ENCODE measurements at places on chromosomes 5 and 9.

- no peak for DNase-seq
Observed at GRCh38 chr5:173316339-173317020, 11.7 kb downstream of the STC2 start.

GRCh38 chr5:138841531-138841930, 33.6 kb downstream of the LRRTM2 start:
- no peak for DNase-seq

DNA sequence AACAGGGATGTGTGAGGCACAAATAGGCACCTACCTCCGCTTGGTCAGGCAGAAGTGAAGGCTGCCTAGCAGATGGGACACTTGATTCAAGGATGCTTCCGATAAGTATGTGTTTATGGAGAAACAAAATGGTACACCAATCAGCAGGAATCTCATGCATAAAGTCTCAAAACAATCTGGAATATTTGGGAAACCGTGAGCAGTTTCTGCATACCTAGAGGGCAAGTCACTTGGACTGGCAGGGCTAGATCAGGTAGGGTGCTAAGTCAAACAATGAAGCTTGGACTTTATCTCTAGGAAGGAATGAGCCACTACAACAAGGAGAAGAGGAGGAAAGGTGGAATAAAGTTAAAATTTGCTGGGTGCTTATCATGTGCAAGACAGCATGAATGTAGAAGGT, 5.5 kb downstream of the EPB41L4A start:
- DNase-seq = no peak

- DNase-seq = no peak
Observed at GRCh38 chr5:9536717-9537116, 9.2 kb downstream of the SEMA5A start.

DNA sequence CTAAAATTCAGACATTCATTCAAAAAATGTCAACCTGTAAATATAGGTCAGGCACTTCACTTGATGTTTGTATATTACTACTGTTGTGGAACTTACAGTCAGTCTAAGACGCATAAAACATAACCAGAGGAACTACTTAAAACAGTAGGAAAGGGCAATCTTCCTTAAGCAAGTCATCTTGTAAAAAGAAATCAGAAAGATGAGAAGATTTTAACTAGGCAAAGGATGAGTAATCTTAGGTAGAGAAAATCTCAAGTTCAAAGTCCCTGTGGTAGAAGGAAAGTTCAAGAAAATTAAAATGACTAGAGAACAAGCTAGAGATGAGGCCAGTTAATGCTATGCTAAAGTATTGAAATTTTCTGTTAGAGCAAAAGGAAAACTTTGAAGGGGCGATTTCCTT, 152.4 kb downstream of the RAPGEF6 start:
- no peak for DNase-seq

DNA sequence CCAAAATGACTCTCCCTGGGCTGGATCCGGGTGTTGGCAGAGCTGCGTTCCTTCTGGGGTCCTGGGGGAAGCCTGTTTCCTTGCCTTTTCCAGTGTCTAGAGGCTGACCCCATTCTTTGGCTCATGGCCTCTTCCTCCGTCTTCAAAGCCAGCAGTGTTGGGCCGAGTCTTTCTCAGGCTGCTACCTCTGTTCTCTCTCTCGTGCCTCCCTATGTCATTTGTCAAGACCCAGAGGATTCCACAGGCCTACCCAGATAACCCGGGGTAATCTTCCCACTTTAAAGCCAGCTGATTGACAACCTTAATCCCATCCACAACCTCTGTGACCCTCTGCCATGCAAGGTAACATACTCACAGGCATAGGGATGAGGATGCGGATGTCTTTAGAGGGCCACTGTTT, 55.0 kb upstream of the KCNMB1 start:
- no peak for DNase-seq

Data from effector memory CD8-positive, alpha-beta T cell (primary cell).